ENCODE measurements at places on chromosomes 12 and 14. TPM values are rescaled to one million over a fixed set of nuclear protein-coding genes. Genes with fewer than 3 reads are reported as not detected.

MGST1 gene
- 141 TPM for total RNA-seq

SERPINA5 gene
- not detected for total RNA-seq

FSCB gene
- total RNA-seq: not detected

GAPDH gene
- 7,726 TPM for total RNA-seq

TOMM20L gene
- not detected for total RNA-seq

KRT82 gene
- total RNA-seq: not detected

LMO3 gene
- not detected for total RNA-seq

WNT5B gene
- 529 TPM for total RNA-seq

TMEM30B gene
- total RNA-seq: 1.7 TPM

Measured in GM23248 (cell line).